NCI-H69 (cell line): ENCODE measurements at places on chromosomes 1 and 21.
A peak's percentile ranks its signal among the peaks of the same experiment; 100 is the strongest.

DNA sequence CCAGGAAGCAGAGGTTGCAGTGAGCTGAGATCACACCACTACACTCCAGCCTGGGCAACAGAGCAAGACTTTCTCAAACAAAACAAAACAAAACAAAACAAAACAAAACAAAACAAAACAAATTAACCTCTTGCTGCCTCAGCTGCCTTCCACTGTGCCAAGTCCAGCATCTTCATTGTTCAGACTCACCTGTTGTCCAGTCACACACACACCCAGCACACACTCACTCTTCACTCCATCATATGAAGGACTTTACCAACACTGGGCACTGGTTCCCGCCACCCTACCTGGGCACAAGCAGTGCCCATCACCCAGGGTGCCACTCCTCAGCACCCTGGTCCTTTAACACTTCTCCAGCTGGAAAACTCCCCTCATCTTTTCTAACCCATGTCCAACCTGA lies 14.6 kb downstream of the PYCR2 start:
- DNase-seq = no peak

DNA sequence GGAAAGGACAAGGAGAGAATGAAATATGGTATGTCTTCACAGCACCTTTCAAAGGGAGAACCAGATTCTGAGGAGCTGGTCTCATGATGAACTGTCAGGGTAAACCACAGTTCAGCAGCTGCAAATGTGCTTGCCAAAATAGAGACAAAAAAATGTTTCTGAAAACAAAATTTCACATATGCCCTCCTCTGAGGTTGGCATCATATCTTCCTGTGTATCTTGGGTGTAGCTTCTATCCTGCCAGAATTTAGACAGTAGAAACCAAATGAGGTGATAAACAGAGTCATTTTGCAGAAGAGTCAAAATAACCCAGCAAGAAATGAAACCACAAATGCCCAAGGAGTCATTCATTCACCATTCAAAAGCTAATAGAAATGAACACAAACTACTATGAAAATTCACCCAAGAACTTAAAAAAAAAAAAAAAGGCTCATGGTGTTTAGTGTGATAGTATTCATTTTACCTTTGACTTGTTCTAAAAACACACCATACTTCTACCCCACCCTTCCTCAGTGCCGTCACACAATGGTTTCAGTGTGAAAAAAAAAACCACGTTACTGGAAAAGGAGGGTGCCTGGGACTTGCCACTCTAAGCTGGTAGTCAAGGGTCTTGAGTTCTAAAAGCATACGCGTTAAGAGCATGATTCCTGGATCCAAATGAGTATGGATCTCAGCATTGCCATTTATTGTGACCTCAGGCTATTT lies 18.5 kb downstream of the SELL start:
- no peak for DNase-seq

GRCh38 chr1:95582191-95582590 lies 348.2 kb downstream of the RWDD3 start:
- DNase-seq = peak; percentile 43

GRCh38 chr1:59359325-59359724 lies 62.4 kb downstream of the FGGY start:
- DNase-seq = no peak

- DNase-seq = no peak
These were observed 58.1 kb downstream of the CAPZB start for GRCh38 chr1:19427087-19427781.

DNA sequence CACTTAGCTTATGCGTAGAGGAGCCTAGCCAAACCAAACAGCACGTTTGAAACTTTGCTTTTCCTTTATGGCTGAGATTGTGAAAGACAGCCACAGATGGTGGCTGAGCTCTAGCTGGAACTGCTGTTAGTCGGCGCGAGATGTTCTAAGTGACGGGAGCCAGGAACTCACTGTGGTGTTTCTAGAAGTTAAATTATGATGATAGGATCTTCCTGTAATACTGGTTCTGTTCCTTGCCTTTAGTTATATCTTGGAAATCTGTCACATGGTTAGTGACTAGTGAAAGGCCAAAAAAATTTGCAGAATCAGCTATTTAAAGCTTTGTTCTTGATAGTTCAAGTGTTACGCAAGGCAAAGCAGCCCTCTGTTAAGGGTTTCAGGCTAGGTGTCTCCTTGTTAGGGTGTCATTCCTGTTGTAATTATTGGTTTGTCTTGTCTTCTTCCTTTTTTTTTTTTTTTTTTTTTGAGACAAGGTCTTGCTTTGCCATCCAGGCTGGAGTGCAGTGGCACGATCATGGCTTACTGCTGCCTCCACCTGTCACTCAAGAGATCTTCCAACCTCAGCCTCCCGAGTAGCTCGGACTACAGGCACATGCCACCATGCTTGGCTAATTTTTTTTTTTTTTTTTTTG lies 22.6 kb downstream of the AK4 start:
- DNase-seq = no peak

- no peak for DNase-seq
These were observed 57.2 kb downstream of the CDK18 start for GRCh38 chr1:205561501-205562203.

DNA sequence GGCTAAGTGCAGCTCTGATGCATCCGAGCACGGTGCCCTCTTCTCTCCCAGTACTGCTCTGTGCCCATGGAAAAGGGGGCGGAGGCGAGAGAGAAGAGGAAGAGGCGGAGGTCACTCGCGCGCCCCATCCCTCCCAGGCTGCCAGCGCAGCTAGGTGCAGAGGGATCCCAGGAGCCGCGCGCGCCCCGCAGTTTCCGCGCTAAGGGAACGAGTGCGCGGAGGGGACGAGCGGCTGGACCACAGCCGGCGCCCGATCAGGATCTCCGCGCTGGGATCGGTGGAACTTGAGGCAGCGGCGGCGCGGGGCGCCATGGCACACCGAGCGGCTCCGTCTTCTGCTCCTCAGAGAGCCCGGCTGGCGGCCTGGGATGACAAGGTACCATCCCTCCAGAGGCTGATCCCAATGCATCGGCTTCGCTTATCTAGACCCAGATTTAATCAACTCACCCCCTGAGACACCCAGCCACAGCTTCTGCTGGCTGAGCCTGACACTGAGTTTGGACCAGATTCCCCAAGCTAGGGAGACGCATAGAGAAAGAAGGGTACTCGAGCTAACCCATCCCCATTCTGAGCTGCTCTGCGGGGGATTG lies at the start of gene PTGFR:
PTGFR (plus strand) TSS at position 114 of the 590 bp plus-strand sequence. CDS start 1,770 bp downstream, outside the sequence.
- DNase-seq = peak; percentile 13

GRCh38 chr1:89999208-89999607 lies 4.3 kb downstream of the ZNF326 start:
- peak; percentile 7 for DNase-seq

DNA sequence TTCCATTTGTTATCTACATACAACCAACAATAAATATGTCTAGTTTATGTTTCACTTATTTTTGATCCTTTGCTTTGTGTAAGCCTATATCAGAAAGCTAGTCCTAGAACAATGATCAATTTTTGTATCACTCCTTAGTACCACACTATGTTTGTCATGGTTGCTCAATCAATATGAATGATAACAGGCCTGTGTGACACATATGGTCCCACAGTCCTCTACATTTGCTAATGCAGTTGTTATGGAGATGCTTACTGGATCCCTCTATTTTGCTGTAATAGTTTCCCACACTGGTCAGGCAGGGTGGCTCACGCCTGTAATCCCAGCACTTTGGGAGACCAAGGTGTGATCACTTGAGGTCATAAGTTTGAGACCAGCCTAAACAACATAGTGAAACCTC lies 59.1 kb downstream of the ERO1B start:
- DNase-seq = no peak

GRCh38 chr1:8371372-8371991 lies 53.6 kb downstream of the SLC45A1 start:
- DNase-seq = no peak

DNA sequence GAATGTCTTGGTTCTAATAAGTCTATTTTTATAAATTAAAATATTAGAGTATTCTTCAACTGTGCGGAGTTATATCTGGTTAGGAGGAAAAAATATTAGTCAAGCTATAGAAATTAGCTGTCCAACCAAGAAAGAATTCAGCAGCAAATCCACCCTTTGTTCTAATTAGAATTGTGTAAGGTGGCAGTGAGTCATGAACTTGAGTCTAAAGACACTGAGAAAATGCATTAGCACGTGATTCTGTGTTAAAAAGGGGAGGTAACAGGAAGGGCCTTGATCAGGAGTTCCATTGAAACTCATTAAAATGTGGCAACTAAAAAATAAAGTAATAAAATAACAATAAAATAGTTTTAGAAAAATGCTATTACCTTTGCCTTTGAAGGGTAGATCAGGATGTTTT lies 398.2 kb upstream of the RGS18 start:
- DNase-seq = no peak

GRCh38 chr1:92408825-92409224 lies 77.9 kb downstream of the GFI1 start:
- no peak for DNase-seq

GRCh38 chr1:74467786-74468377 lies 44.5 kb downstream of the LRRC53 start:
- DNase-seq = peak; percentile 94

GRCh38 chr1:193592317-193592716 lies 405.9 kb upstream of the B3GALT2 start:
- no peak for DNase-seq

- no peak for DNase-seq
These were observed 513.9 kb downstream of the OMA1 start for GRCh38 chr1:58032611-58033073.

- no peak for DNase-seq
These were observed 12.3 kb downstream of the LMX1A start for GRCh38 chr1:165344198-165344597.

GRCh38 chr1:31653717-31654473 lies 9.2 kb upstream of the PEF1 start:
- DNase-seq = no peak

DNA sequence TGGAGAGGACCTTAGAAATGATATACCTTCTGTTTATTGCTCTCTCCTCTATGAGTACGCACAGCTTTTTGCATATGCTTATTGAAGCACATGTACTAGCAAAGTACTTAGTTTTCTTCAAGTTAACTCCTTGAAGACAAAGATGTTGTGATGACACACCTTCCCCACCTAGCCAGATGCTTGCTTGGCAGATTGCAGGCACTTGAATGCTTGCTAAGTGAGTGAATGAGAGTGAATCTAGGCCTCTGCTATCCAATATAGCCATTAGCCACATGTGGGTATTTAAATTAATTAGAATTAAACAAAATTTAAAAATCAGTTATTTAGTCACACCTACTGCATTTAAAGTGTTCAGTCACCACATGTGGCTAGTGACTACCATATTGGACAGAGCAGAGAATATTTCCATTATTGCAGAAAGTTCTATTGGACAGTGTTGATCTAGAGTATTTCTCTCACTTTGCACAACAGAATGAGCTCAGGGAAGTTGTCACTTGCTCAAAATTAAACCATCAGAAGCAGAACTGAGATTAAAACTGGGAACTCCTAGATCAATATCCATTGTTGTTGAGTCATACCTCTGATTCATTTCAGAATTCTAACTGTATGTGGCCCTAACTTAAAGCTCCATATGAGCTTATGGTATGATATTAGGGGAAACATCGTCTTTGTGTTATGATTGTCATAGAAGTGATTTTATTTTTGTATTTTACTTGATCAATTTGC lies 8.6 kb upstream of the EEIG2 start:
- no peak for DNase-seq

DNA sequence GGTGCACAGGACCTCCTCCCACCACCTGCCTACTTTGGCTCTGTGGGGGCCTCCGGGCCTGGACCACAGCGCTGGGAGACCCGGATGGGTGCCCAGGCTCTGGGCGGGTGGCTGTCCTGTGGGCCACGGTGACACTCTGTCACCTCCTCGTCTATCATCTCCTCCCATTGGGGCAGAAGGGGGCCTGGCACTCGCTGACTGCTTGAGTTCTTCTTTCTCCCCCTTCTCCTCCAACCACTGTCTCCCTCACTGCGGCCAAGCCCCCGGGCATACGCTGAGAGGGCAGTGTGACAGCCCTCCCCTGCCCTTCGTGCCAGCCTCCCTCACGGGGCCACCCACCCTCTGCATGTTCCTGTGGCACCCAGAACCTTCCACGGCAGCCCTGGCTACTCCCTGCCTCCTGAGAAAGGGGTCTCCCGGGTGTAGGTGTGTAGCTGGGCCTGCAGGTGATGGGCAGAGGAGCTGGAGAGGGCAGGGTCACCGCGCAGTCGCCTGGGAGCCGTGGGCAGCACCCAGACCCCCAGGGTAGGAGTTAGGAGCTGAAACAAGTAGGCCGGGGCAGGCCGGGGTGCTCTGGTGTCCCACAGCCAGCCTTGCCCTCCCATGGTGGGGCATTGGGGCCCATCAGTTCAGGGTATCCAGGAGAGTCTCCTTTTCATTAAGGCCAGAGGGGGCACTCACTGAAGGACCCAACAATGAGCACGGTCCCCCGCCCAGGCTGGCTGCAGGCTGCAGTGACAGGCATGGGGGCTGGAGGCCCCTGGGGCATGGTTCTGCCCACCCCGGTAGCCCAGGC lies 9.2 kb upstream of the ARF1 start:
- DNase-seq = no peak

GRCh38 chr1:115796897-115797296 lies 28.4 kb upstream of the CASQ2 start:
- peak; percentile 92 for DNase-seq

- no peak for DNase-seq
These were observed 4.0 kb upstream of the TRIM11 start for GRCh38 chr1:228410671-228411070.

DNA sequence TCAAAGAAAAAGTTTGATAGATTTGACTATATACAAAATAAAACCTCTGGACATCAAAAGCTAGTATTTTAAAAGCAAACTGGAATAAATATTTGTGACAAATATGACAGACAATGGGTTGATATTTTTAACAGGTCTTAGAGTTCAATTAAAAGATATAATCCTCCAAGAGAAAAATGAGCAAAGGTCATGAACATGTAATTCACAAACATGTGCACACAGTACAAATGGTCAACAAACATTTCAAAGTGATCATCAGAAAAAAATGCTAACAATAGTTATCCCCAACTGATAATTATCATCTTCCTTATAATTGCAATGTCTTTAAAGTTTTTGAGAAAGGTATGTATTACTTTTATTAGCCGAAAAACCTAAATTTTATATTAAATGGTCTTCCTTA lies 32.0 kb downstream of the WDR64 start:
- no peak for DNase-seq

DNA sequence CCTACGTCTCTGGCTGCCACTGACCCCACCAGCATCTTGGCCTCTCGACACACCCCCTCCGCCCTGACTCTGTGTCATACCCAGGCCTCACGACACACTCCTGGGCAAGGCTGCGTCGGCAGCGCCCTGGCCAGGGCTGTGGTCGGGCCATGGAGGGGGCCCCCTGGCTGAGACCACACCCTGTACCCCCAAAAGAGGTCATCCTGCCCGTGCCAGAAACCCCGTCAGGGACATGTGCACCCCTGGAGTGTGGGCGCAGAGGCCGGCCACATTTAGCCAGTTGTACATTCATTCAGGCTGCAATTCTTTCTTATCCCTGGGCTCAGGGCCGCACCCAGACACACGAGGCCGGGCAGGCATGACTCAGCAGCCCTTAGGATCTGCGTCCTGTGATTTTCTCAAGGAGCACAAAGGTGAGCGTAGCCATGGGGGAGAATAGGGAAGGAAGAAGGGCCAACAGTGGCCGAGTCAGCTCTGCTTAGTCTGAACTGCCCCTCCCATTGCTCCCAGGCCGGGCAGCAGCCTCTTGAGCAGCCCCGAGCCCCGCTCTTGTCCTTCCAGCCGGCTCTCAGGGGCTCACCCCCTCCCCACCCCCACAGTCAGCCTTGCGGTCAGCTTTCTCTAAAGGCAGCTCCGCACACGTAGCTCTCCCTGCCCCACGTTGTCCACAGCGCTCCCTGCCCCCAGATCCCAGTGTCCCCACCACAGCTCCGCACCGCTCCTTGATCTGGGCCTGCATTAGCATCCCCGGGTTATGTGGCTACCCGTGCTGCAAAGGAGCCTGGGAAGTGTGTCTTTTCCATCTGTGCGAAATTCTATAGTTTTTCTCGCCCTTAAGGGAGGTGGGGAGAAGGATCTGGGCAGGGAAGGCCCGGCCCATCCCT lies 7.9 kb downstream of the CSTB start:
- no peak for DNase-seq
